ENCODE measurements at places on chromosomes 11 and 22.

DNA sequence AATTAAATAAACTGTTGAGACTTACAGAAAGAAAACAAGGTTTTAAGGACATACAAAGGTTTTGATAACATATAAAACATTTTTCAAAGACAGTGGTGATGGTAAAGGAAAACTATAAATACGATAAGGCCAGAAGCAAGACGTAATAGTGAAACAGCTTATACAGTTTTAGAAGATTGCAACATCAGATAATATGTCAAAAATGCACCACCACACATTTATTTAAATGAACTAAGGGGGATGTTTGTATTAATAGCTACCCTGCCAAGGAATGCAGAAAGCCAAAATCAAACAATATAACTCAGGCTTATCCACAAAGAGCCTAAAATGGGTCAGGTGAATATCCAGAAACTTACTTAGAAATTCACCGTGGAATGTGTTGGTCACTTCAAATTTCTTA lies 981.6 kb upstream of the FAT3 start:
- no peaks in the 10 kb centered on the region for H3K36me3 ChIP-seq
- no peak overlapping the region for H3K4me3 ChIP-seq

- H3K27me3 ChIP-seq, result no peaks in the 10 kb centered on the region
- H3K27ac ChIP-seq, result no peak overlapping the region
- DNase-seq, result no peak
- no peaks in the 10 kb centered on the region for H3K4me1 ChIP-seq
- no peak overlapping the region for H3K4me3 ChIP-seq
- no peaks in the 10 kb centered on the region for H3K36me3 ChIP-seq
Observed at GRCh38 chr22:49600468-49600867, 227.2 kb downstream of the BRD1 start.

DNA sequence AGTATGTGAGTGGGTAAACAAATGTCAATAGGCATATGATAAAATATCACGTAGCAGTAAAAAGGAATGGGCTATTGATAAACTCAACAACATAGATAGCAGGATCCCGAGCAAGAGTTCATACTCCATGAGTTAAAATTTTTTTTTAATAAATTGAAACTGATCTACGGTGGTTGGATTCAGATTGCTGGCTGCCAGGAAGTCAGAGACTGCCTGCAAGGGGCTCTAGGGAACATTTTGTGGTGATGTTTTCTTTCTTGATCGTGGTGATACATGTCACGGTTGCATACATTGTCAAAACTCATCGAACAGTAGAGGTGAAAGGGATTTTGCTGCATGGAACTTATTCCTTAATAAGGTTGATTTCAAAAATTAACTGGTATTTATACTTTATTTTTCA lies 62.6 kb upstream of the WNT7B start:
- peaks cover 44% of the 10 kb centered on the region for H3K4me1 ChIP-seq
- no peaks in the 10 kb centered on the region for H3K27me3 ChIP-seq
- H3K36me3 ChIP-seq, result no peaks in the 10 kb centered on the region
- no peak overlapping the region for H3K4me3 ChIP-seq

DNA sequence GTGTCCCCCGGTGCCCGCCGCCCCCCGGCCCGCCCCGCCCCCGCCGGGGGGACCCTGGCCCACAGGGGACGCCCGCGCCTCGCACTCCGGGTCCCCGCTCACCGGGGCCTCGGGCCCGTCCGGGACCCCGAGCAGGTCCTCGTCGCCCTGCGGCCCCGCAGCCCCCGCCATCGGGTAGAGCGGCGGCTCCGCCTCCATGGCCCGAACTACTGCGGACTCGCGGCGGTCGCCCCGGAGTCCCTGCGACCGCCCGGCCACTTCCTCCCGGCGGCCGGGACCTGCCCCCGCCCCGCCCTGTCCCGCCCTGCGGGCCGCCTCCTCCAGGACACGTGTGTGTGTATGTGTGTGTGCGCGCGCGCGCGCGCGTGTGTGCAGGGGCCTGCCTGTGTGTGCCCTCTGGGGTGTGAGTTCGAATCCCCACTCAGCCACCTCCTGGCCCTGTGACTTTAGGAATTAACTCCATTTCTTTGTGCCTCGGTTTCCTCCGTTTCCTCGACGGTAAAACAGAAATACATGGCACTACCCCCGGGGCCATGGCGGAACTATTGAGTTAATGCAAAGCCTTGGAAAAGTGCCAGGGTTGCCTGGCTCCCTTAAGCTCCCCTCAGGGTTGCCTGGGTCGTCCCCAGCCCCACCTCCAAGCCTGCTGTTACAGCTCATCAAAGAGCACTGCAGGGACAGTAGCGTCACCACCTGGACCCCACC lies at the start of gene UNC93B1:
Gene UNC93B1 (minus strand): TSS at position 252 of the 705 bp plus-strand sequence. CDS start 54 bp downstream, at position 198.
- H3K36me3 ChIP-seq, result no peaks in the 10 kb centered on the region
- H3K27me3 ChIP-seq, result no peaks in the 10 kb centered on the region
- peaks cover 7% of the 10 kb centered on the region for H3K4me1 ChIP-seq
- H3K27ac ChIP-seq, result no peak within 1 kb of the TSS
- peak within 1 kb of the TSS; percentile 90 for H3K4me3 ChIP-seq
- DNase-seq, result peak; percentile 69

DNA sequence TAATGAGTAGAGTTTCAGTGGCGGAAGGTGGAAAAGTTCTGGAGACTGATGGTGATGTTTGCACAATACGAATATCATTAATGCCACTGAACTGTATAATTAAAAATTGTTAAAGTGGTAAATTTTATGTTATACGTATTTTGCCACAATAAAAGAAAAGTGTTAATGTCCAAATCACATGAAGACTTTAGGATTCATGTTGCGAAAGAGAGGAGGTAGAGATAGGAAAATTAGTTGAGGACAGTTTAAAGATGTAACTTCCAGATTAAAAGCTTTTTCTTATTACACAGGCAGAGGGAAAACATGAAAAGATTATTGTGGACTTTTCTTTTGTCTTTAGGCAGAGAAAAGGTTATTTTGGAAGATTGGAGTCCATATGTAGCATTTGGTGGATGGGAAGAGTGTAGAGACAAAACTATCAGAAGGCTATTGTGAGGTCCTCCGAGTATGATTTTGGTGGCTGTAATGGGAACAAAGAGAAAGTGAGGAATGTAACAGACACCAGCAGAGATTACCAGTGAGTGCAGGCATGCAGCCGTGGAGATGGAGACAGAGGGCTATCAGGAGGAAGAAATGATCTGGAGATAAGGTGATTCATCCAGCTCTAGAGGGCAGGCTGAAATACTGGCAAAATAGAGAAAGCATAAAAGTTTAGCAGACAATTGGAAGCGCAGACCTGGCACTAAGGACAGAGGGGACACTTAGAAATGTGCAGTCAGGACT lies 12.5 kb downstream of the VPS26B start:
- H3K27me3 ChIP-seq, result no peaks in the 10 kb centered on the region
- H3K36me3 ChIP-seq, result peaks cover 17% of the 10 kb centered on the region
- H3K4me1 ChIP-seq, result no peaks in the 10 kb centered on the region
- H3K27ac ChIP-seq, result no peak overlapping the region
- no peak for DNase-seq
- no peak overlapping the region for H3K4me3 ChIP-seq

DNA sequence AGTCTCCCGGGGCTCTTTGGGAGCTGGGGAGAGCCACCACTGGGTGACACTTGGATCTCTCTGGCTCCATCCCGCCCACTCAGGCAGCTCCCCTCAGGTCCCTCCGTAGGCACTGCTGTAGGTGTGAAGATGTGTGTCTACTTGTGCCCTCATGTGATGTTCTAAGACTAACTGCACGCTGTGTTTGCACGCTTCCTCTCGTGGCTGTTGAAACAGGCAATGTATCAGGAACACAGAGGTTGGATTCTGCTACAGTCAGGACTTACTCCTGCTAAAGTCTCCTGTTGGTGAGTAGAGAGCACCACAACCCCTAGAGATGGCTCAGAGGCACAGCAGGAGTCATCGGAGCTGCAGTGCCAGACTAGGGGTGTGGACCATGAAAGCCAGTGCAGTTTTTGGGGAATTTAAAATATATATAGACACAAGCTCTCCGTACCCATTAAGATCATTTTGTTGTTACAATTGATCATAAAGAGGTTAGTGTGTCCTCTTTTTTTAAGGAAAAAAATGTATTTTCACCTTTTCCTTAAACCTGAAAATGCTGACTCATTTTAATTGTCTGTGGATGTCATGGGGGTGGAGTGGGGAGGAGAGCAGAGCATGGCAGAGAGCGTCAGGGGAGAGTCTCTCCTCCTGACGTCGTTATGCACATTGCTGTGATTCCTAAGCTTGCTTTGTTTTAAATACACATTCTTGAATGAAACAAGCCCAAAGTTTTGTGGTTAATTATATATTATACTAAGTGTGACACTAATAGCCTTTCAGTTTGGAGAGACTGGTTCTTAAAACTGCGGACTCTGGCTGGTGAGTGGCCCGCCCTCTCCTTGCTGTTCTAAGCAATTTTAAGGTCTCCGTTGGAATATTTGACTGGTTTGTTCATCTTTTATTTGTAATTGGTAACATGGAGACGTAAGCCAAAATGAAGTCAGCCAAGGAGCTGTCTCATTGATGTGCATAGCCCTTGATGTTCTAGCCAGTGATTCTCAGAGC lies 16.2 kb upstream of the CTTN start:
- H3K4me3 ChIP-seq, result no peak overlapping the region
- H3K36me3 ChIP-seq, result peaks cover 10% of the 10 kb centered on the region
- peak overlapping the region; percentile 49 for H3K27ac ChIP-seq
- peaks cover 7% of the 10 kb centered on the region for H3K4me1 ChIP-seq
- DNase-seq, result no peak

DNA sequence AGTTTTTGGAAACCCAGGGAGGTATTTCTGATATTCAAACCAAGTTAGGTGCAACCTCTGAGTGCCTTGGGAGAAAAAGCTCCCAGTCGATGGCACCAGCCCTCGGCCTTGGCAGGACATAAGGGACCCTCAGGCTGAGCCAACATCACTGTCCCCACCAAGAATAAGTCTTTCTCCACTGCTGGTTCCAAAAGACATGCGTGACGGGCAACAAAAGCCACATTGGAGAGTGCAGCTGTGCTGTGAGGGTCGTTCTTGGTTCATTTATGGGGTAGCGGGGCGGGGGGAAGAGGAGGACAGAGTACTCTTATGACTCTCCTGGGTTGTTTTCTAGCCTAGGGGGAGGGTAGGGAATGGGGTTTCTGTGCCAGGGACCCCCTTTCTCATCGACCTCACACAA lies 11.2 kb upstream of the TPCN2 start:
- H3K4me3 ChIP-seq, result no peak overlapping the region
- no peaks in the 10 kb centered on the region for H3K27me3 ChIP-seq
- H3K27ac ChIP-seq, result no peak overlapping the region
- H3K4me1 ChIP-seq, result peaks cover 11% of the 10 kb centered on the region
- no peak for DNase-seq
- no peaks in the 10 kb centered on the region for H3K36me3 ChIP-seq
